ENCODE measurements at places on chromosomes 5 and 9.

DNA sequence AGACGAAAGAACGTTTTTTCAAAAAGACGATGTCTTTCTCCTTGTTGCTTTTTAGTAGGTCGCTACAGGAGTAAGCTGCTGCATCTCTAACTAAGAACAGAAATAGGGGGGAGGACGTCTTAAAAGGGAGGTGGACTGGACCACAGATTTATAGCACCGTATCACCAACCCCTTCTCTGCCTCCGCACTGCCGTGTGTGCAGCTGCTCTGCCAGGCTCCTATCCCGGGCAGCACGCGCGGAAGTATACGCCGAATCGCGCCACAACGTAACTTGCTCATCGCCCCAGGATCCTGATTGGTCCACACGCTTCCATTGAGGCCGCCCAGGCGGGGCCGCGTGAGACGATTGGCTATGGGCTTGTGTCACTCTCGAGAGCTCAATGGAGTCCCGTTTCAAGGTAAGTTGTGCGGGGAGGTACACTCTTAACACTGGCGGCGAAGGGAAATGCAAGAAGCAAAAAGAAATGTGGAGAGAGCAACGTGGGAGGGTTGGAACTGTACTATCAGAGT lies at the start of gene ELAVL2:
Gene ELAVL2, minus strand, starts transcription at position 121 of the 510 bp plus-strand sequence. CDS start 64,006 bp downstream, outside the sequence.
- peak; percentile 92 for DNase-seq

DNA sequence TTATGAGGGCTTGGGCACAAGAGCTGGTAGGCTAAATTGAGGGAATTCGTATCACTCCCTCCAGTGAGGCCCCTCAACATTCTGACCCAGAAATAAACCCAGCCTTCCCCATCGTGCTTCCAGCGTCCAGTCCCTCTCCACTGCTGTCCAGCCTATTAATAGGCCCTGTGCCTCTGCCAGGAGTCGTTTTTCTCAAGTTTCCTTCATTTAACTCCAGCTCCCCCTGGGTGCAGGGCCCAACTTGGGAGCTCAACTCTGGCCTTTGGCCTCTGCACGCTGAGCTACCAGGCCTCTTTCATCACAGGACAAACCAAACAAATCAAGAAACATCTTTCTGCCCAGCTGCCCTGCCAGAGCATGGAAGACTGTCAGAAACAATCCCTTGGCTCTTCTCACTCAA lies 10.0 kb downstream of the HBEGF start:
- DNase-seq = no peak

GRCh38 chr5:73382401-73382740 lies 66.2 kb downstream of the FOXD1 start:
- DNase-seq = no peak

DNA sequence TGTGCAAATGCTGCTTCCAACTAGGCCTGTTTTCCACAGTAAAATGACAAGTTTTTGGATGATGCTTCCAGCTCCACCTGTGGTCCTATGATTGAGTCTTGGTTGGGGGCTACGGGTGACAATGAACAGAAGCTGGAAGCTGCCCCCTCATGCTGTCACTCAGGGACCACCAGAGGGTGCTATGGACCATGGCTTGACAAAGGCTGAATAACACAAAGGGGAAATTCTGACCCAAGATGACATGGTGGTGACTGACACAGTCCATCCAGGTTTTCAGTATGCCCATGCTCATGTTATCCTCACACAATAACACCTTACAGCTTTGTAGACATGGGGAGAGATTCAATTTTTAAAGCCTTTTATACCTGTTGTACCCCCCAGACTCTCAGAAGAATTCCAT lies 23.9 kb upstream of the SAP30L start:
- DNase-seq = no peak

- no peak for DNase-seq
These were observed 14.5 kb upstream of the HEXB start for GRCh38 chr5:74670396-74671038.

DNA sequence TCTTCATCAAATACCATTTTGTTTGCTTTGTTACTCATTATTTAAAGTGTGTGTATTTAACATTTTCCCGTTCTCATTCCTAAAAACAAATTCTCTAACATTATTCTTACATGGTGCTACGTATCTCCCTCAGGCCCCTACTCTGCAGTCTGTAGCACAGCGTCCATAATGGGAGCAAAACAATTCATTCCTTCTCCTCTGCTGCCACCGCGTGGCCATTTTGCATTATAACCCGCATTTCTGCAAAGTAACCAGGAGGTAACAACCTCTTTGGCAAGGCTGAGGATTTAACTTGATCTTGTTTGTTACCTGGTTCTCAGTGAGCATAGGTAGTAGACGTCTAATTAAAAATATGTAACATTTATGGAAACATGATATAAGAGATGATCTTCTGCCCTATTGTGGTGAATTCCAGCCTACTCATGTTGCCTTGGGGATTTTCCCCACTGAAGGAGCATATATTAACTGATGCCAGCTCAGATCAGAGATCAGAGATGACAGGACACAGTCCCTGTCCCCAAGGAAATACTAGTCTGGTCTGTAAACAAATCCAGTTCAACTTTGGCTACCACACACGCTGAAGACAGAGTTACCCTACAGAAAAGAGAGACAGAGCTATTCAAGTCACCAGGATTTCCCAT lies 10.5 kb downstream of the OR1K1 start:
- no peak for DNase-seq
